Myocyte (in vitro differentiated cells): ENCODE measurements at places on chromosomes 13 and 19. TPM values are rescaled to one million over a fixed set of nuclear protein-coding genes. Genes with fewer than 3 reads are reported as not detected.

GRCh38 chr13:110507678-110508381, 53.7 kb downstream of the RAB20 start:
- peak; percentile 47 for DNase-seq

DNA sequence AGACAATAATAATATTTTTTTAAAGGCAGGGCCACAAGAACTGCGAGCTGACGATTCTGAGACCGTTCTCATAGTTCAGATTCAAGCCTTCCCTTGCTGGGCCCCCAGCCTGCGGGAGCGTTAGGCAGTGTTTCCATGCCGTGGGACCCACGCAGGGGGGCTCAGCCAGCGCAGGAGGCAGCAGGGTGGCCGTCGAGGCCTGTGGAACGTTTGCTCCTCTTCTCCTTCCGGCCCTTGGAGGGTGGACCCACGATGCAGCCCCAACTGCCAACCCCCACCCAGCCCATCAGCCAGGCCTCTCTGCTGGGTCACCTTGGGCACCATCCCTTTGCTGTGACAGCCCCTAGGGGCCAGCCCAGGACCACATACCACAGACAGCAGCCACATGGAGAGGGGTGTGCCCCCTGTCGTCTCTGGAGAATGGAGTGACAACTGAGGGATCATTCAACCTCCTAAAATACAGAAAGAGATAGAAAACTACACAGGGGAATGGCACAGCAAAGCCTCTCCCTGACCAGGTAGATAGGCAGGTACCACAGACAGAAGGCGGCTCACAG, 46.8 kb downstream of the PDCD5 start:
- DNase-seq: no peak

DNA sequence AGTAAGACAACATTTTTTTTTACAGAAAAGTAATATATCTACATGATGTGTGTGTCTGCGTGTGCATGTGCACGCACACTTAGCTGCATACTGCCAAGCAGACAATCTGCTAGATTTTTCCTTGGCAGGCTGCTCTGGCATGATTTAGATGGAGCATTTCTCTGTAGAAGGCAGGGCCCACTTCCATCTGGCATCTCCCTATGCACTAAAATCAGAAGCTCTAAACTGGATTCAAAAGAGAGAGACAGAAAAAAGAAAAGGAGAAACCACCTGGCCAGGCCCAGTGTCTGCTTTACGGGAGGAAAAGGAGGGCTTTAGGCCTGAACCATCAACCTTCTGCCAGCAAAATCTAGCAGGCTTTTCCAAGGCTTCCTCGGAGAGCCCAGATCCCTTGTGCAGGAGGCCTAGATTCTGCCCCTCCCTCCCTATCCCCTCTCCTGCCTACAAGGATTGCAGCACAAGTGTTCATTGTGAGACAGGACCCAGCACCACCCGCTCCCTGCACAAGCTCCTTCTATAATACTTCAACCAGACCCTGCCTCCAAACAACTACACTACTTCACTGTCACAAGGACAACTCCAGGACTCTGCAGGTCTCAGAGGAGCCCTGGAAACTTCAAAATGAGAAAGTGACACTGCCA, 99.3 kb downstream of the DOCK9 start:
- DNase-seq: no peak

LCP1 gene
- not detected in 2 replicates for total RNA-seq

GRCh38 chr13:40895227-40896184, 106.1 kb downstream of the SLC25A15 start:
- no peak for DNase-seq

DNA sequence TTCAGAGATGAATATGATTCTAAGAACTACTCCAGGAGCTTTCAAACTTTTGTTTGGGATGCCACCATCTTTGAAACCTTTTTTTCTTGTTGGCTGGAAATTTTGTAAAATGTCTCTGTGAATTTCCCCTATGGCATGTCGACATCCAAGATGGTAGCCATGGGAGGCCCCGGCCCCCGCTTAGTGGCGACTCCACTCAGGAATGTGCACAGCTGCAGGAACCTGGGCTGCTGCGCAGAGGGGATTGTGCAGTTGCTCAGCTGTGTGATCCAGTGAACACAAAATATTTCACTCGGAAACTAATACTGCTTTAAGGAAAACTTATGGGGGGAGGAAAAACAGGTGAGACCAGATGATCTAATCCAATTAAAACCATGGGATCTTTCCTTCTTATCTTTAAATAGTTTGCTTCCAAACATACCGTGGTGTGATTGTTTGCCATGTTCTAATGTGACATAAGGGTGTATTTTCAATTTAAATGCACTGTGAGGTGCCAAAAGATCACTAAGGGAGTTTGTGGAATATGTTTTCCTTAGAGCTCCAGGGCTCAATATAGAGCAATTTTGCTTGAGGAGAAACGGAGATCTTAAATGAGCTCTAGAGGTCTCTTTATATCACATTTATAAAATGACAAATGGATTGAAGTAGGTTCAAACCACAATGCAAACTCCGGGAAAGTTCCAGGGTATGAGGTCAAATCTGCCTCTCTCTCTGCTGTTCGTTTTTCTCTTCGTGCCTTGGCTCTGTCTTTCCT, 497.7 kb downstream of the FGF9 start:
- peak; percentile 3 for DNase-seq

DNA sequence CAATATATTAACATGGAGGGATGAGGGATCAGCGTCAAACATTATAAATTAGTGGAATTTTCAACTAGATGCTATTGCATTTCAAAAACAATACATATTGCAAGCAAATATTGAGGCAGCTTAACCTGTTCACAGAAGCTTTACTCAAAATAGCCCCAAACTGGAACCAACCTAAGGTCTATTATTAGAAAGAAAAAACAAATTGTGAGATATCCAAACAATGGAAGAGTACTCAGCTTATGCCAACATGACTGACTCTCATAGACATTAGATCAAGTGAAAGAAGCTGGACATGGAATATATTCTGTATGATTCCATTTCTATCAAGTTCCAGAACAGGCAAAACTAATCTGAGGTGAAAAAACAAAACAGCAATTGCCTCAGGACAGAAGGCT, 27.6 kb upstream of the NEK3 start:
- DNase-seq: no peak

LILRB2 gene
- not detected in 2 replicates for total RNA-seq

DNA sequence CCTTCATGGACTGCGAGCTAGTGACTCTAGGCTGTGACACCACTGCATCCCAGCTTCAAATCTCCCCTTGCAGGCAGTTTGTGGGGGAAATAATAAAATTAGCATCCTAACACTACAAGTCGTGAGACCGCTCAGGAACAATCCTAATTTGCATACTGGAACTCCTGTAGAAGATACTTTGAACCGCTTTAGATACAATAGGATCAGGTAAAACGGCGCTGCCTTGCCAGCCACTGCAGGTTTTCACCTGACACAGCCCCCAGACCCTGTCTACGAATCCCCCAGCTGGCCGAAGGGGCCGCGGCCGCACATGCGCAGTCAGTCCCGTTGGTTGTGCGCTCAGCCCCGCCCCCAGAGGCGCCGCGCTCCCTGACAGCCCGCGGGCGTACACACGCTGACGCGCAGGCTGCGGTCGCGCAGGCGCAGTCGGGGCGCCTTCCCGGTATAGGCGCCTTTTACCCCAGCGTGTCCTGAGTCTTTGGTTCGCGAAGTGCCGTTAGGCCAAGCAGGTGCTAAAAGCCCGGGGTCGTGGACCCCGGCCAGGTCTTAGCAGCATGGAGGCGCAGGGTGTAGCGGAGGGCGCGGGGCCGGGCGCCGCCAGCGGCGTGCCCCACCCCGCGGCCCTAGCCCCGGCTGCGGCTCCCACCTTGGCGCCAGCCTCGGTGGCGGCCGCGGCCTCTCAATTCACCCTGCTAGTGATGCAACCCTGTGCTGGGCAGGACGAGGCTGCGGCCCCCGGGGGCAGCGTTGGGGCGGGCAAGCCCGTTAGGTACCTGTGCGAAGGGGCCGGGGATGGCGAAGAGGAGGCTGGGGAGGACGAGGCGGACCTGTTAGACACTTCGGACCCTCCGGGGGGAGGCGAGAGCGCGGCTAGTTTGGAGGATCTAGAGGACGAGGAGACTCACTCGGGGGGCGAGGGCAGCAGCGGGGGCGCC, at the start of gene RFXAP:
RFXAP (plus strand) TSS at position 419 of the 935 bp plus-strand sequence; CDS start at position 555, 136 bp downstream.
- peak; percentile 88 for DNase-seq

DOCK6 gene
- 10.1 and 12.7 TPM in 2 replicates for total RNA-seq

PRSS57 gene
- total RNA-seq: not detected in 2 replicates

ZNF90 gene
- not detected in 2 replicates for total RNA-seq

DNA sequence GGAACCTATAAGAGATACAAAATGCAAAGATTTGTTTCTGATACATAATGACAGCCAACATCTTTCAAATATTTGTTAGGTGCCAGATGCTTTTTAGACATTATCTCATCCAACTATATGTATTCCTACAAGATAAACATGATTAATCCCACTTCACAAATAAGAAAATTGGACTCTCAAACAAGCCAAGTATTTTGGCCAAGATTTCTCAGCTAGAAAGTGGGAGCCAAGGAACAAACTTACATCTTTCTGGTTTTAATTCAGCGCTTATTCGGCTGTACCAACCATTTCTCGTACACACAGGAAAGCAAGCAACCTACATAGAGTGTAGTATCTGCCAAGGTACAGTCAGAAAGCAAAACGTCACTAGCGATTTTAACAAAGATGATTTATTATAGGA, 85.7 kb upstream of the SERP2 start:
- DNase-seq: no peak

DNA sequence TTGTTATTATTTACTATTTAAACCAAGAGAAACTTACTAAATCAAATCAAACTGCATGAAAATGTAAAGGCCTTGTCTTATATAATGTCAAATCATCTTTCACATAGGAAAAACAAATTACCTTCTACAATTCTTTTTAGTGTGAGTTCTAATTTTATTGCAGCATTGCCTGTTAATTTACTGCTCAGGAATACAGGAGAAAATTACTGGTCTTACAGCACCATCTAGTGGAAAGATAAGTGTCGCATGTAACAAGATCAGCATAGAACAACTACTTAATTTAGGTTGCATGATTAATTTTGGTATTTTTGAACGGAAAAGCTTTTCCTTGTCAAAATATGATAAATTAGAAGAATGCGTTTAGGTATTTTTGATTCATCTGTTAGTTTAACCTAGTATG, 502.7 kb downstream of the UQCRFS1 start:
- DNase-seq: peak; percentile 77

GRIN2D gene
- total RNA-seq: 0.03 TPM in 1 of 2 replicates, not detected in the other

- peak; percentile 71 for DNase-seq
Observed at GRCh38 chr13:22428188-22428828, 752.5 kb upstream of the SGCG start.

SPACA4 gene
- not detected in 2 replicates for total RNA-seq

SIGLEC12 gene
- total RNA-seq: not detected in 2 replicates

- no peak for DNase-seq
Observed at GRCh38 chr13:113526466-113527220, 36.1 kb upstream of the DCUN1D2 start.

DNA sequence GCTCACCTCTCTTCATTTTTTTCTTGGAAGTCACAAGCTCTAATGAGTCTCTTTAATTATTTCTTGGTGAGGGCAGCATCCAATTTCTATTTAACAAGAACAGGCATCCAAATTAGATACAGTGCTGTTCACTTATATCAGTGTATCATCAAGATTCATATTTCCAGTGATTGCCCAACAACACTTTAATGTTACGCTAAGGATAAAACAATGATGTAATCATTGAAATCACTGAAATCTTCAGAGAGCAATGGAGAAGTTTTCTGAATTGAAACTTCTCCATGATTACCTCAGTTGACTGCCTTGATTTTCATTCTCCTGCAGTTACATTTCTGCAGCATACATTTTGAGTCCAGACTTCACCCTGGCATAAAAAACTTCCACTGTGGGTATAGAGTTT, 17.1 kb upstream of the LRCH1 start:
- DNase-seq: no peak

- DNase-seq: no peak
Observed at GRCh38 chr19:49870309-49870901, 3.0 kb upstream of the PNKP start.

DNA sequence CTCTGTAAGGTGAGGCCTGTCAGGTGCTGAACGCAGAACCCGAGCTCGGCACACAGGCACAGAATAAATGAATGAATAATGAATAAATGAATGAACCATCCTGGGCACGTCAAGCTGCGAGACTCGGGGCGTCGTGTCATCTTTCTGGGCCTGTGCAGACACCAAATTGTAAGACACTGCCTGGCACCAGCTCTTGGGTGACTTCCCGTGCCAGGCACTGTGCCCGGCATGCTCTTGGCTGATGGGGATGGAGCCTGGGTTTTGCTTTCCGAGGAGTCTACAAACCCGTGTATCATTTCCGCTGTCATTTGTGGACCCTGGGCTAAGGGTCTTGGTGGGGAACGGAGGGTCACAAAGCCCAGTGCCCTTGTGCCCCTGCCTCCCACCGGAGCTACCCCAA, 43.9 kb downstream of the CELF5 start:
- no peak for DNase-seq
